ENCODE measurements at places on chromosomes 11 and 22.

GRCh38 chr11:8544807-8545206 is 49.2 kb downstream of the STK33 start:
- no peaks in the 10 kb centered on the region for H3K4me1 ChIP-seq
- H3K4me3 ChIP-seq: no peak overlapping the region
- H3K27me3 ChIP-seq: peaks cover 14% of the 10 kb centered on the region
- no peaks in the 10 kb centered on the region for H3K36me3 ChIP-seq

GRCh38 chr11:28289444-28289843 is 181.3 kb downstream of the METTL15 start:
- H3K27me3 ChIP-seq: no peaks in the 10 kb centered on the region
- DNase-seq: no peak
- no peak overlapping the region for H3K4me3 ChIP-seq
- H3K36me3 ChIP-seq: peaks cover 9% of the 10 kb centered on the region
- no peaks in the 10 kb centered on the region for H3K4me1 ChIP-seq
- H3K27ac ChIP-seq: no peak overlapping the region

DNA sequence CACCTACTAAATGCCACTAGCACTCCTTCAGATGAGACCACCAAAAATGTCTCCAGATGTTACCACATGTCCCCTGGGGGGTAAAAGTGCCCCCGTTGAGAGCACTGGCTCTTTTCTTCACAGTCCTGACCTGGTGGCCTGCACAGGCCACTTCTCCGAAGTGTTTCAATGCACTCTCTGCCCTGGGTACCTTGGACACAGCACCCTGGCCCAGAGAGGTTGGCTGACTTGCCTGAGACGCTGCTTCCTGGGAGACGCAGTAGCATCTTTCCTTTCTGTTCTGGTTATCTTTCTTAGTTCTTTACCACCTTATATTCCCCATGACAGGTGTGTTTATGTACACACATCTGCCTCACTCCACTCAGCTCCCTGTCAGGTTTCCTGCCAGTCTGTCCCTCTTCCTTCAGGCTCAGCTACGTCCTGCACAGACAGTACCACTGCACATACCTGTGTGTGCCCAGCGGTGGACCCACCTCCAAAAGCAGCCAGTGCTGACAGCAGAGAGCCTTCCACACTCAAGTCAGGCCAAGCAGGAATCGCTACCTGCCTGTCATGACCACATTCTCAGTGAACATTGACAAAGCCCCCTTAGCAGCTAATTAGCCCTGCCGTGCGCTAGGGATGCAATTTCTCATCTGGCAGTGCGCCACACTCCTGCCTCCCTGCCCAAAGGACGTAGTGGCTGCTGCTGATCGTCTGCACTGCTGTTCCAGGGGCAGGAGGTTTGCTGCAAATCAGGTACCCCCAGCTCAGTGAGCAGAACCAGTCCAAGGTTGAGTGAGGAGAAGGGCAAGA is 39.0 kb downstream of the FAM83F start:
- DNase-seq: no peak
- H3K4me1 ChIP-seq: peaks cover 12% of the 10 kb centered on the region
- no peak overlapping the region for H3K4me3 ChIP-seq
- H3K27ac ChIP-seq: no peak overlapping the region
- no peaks in the 10 kb centered on the region for H3K36me3 ChIP-seq

- H3K27me3 ChIP-seq: no peaks in the 10 kb centered on the region
- DNase-seq: peak; percentile 27
- H3K27ac ChIP-seq: peak overlapping the region; percentile 91
These were observed 1.3 kb upstream of the KDM2A start for GRCh38 chr11:67117672-67118180.

DNA sequence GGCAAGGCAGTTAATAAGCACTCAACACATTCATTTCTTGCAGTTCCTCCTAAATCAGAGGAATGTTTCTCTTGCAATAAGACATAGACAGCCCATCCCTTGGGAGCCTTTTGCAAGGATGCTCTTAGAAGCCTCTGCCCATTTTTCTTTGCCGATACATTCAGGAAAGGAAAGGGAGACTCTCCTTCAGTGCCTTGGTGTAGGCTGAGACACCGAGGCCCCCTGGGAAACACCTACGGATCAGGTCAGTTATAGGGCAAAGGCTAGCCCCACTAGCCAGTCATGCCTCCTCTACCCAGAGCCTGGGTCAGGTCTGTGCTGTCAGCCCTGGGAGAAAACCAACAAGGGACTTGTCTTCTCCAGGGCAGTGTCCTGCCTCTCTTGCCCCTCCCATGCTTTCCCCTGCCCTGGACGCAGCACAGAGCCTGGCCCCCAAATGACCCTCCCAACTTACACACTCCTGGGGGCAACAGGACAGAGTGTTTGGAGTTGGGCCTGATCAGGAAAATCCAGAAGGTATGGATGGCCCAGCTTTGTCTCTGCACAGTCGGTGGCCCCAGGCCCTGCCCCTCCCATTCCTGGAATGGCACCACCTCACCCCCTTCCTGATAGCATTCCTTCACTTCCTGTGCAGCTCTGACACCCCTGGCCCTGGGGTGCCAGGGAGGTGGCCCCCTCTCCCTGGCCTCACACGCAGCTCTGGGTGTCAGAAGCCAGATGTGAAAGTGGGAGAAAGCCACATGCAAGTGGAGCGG is 18.3 kb downstream of the ANKK1 start:
- H3K27me3 ChIP-seq: no peaks in the 10 kb centered on the region
- no peak overlapping the region for H3K27ac ChIP-seq
- H3K4me1 ChIP-seq: no peaks in the 10 kb centered on the region
- no peak for DNase-seq
- no peaks in the 10 kb centered on the region for H3K36me3 ChIP-seq
- no peak overlapping the region for H3K4me3 ChIP-seq

DNA sequence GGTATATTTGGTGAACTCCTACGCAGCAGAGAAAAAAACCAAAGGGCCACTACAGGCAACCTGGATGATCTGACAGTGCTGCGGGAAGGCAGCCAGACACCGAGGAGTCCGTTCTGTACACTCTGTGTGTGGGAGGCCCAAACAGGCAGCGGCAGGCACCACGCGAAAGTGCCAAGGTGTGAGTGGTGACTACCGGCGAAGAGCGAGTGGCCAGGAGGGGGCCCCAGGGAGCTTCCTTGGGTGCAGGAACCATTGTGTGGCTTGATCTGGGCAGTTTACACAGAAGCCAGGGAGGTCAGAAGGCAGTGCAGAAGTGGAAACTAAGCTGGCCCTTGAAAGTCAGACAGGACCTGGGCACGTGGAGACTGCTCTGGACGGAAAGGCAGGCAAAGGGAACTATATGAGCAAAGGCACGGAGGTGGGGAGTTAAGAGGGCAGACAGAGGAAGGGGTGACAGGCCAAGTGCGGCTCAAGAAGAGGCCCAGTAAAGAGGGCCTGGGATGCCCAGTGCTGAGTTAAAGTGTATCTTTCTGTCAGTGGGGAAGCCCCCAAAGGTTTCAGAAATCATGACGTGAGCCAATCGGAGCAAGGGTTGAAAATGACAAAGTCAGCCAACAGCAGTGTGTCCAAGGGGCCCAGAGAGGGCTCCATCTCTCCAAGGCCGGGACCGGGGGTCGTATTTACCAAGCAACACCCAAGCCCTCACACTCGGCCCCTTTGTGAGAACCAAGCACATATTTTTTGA is 10.6 kb downstream of the TMEM184B start:
- H3K27ac ChIP-seq: no peak overlapping the region
- H3K4me1 ChIP-seq: peaks cover 32% of the 10 kb centered on the region
- no peaks in the 10 kb centered on the region for H3K27me3 ChIP-seq
- no peak overlapping the region for H3K4me3 ChIP-seq

DNA sequence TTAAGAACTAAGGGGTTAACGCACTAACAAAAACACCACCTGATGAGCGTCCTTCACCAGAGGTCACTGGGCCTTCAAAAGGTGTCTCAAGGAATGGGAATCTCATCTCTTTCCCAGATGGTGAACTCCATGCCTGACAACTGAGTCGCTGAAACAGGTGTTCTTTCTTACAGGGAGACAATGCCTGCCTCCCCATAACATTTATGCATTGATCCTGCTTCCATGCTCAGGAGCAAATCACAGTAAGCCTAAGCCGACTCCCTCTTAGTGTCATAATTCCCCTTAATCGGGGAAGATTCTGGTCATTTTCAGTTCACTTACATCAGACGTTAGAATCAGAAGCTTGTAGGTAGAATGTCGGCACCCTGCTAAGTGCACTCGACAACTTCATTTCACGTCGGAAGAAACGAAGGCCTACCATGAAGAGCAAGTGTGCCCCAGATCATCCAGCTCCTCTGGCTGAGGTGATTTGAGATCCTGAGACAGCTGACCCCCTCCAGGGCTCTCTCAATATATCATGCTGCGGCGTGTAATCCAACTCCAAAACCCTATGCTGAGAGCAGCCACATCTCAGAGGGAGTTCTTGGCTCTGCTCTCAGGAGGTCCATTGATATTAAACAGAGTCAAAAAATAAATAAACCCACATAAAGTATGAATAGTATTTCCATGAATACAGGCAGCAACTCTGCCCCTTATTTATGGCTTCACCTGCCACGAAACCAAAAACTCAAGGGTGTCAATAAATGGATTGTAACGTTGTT is 163.1 kb downstream of the LARGE1 start:
- DNase-seq: no peak
- H3K27me3 ChIP-seq: no peaks in the 10 kb centered on the region
- no peak overlapping the region for H3K4me3 ChIP-seq
- H3K27ac ChIP-seq: no peak overlapping the region
- H3K36me3 ChIP-seq: no peaks in the 10 kb centered on the region
